Osteocyte (in vitro differentiated cells): ENCODE measurements at places on chromosomes 6 and 20. TPM values are rescaled to one million over a fixed set of nuclear protein-coding genes. Genes with fewer than 3 reads are reported as not detected.

DNA sequence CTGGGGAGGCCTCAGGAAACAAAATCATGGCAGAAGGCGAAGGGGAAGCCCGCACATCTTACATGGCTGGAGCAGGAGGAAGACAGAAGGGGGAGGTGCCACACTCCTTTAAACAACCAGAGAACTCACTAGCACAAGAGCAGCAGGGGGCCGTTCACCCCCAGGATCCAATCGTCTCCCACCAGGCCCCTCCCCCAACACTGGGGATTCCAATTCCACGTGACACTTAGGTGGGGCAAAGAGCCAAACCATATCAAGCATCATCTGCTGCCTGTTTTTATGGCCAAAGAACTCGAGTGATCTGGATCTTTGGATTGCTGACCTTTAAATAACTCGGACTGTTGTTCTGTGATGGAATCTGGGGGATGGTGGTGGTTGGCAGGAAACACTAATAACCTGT lies 28.0 kb downstream of the PNLDC1 start:
- H3K36me3 ChIP-seq = no peaks in the 10 kb centered on the region
- H3K27me3 ChIP-seq = no peaks in the 10 kb centered on the region
- H3K27ac ChIP-seq = no peak overlapping the region
- no peak overlapping the region for H3K4me3 ChIP-seq
- H3K4me1 ChIP-seq = peaks cover 5% of the 10 kb centered on the region
- DNase-seq = no peak

- H3K36me3 ChIP-seq = no peaks in the 10 kb centered on the region
- H3K27me3 ChIP-seq = no peaks in the 10 kb centered on the region
- H3K4me1 ChIP-seq = peaks cover 32% of the 10 kb centered on the region
- peak overlapping the region; percentile 14 for H3K4me3 ChIP-seq
- H3K27ac ChIP-seq = peak overlapping the region; percentile 63
- DNase-seq = no peak
These were observed 106.0 kb downstream of the PRIM2 start for GRCh38 chr6:57423468-57423867.

DNA sequence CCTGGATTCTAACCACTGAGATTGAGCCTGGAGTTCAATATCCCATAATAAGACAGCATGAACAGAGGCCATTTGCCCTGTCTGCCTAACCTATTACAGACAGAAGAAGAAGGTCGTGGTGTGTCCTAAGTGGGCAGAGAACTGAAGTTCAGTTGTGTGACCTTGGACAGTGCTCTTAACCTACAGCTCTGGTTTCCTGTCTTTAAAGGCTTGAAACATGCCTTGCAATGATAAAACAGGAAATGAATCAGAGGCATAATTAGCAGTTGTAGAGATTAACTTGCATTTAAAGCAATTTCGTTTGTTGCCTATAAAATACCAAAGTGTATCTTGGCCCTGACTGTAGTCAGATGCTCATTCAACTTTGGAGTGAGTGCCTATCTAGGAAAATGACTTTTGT lies 507.2 kb upstream of the CHD6 start:
- no peak for DNase-seq
- no peaks in the 10 kb centered on the region for H3K36me3 ChIP-seq
- H3K4me3 ChIP-seq = no peak overlapping the region
- no peaks in the 10 kb centered on the region for H3K27me3 ChIP-seq
- no peak overlapping the region for H3K27ac ChIP-seq

- no peaks in the 10 kb centered on the region for H3K4me1 ChIP-seq
- H3K4me3 ChIP-seq = no peak overlapping the region
- no peak for DNase-seq
- no peaks in the 10 kb centered on the region for H3K36me3 ChIP-seq
- peaks cover 3% of the 10 kb centered on the region for H3K27me3 ChIP-seq
These were observed 72.3 kb downstream of the MACROD2 start for GRCh38 chr20:14067603-14068002.

The SYNE1 gene
- 130 and 142 TPM in 2 replicates for total RNA-seq

The MRAP2 gene
- total RNA-seq = 9.2 and 10.7 TPM in 2 replicates

The SLC22A3 gene
- not detected in 2 replicates for total RNA-seq

DNA sequence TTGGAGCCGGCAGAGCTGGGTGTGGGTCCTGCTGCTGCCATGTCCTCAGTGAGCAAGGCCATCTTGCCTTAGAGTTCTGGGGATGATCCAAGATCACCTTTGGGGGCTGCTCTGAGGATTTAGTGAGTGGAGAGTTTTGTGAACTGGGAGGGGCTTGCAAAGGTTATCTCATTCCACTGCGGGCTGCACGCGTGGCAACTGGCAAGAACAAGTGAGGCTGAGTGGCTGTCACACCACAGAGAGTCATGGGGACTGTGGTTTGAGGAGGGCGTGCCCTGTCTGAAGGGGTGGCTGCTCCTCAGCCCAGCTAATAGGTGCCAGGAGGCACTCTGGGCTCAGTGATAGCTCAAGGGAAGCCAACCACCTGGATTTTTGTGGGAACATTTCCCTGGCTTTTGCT lies 37.6 kb downstream of the TTLL9 start:
- no peak for DNase-seq
- H3K4me3 ChIP-seq = no peak overlapping the region
- H3K27ac ChIP-seq = no peak overlapping the region
- H3K27me3 ChIP-seq = peaks cover 11% of the 10 kb centered on the region

The OPN5 gene
- total RNA-seq = not detected in 2 replicates

- H3K4me3 ChIP-seq = no peak overlapping the region
- peaks cover 35% of the 10 kb centered on the region for H3K4me1 ChIP-seq
- no peak overlapping the region for H3K27ac ChIP-seq
- H3K27me3 ChIP-seq = no peaks in the 10 kb centered on the region
These were observed 52.2 kb upstream of the PRL start for GRCh38 chr6:22349051-22349450.
